Right ventricle myocardium superior (tissue), 1 donor: ENCODE measurements at places on chromosomes 12 and 14. TPM values are rescaled to one million over a fixed set of nuclear protein-coding genes. Genes with fewer than 3 reads are reported as not detected.
A peak's percentile ranks its signal among the peaks of the same experiment; 100 is the strongest.

The STAB2 gene
- total RNA-seq: 0.05 TPM

GRCh38 chr12:102816816-102817434 lies 100.1 kb downstream of the PAH start:
- no peak for DNase-seq

DNA sequence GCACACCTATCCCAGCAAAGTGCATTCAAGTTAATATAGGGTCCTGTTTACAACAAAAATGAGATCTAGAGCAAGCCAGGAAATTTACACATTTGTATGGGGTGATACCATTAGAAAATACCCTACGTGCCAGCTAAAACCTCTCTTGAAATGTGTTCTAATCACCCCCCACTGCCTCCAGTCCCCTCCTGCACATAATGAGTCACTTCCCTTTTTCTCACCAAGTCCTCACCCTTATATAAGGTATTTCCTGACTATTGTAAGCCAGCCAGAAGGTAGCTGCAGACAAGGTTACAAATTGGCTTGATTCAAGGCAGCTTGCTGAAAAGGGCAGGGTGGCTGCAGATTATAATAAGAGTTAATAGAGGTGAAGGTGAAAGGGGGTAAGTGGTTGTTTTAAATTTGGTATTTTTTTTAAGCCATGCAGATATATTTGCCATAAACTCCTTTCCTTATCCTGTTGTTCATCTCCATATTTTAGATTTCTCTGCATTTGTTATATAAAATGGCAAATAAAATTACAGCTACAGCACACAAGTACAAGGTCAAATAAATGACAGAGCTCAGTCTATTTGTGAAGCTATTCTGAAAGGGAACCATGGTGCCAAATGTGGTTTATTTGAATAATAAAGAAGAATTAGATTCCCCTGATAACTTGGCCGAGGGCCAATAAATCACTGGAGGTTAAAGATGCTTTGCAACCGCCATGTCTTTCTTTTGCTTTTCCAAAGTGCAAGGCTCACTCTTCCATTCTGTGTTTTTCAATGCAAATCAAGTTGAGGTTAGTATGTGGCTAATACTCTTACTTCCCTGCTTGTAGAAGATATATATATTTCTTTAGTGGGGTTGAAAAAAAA lies 385.9 kb downstream of the EGLN3 start:
- DNase-seq: no peak

- DNase-seq: no peak
Measured at GRCh38 chr14:101926620-101927019, 37.8 kb upstream of the DYNC1H1 start.

GRCh38 chr14:55756078-55756477 lies 176.1 kb downstream of the KTN1 start:
- no peak for DNase-seq

DNA sequence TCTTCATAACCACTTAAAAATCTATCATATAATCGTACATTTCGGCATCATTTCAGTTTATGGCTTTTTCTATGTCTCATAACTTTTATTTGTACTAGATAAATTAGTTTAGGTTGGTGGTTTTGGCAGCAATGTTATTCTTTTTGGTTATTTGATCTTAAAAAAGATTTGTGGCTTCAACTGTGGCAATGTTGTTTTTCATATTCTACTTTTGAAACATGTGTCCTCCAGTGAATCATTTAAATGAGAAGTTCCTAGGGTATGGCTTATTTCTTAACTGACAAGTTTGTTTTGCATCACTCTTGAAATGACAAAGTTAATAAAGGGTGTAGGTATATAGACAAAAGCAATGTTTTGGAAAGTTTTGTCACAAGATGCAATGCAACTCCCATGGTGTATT lies 11.1 kb upstream of the KITLG start:
- DNase-seq: no peak

The GOLGA5 gene
- total RNA-seq: 17.5 TPM

- DNase-seq: peak; percentile 68
Measured at GRCh38 chr14:59187802-59188460, 536 bp upstream of the DAAM1 start.

GRCh38 chr12:101707131-101707782 lies 9.8 kb downstream of the CHPT1 start:
- no peak for DNase-seq

DNA sequence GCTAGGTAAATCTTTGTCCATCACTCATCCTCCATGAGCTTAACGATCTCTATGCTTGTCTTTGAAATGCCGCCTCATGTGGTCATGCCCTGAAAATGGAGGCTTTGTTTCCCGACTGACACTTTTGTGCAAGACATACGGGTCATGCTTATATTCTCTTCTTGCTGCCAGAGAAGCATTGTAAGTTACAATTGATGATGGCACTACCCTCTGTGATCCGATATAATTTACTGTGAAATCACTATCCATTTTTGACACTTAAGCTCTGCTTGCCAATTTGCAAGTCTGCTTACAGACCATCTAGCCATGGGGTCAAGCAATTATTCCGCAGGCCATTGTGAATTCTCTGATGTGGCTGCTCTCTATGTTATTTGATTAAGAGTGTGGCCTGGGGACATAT lies 650.0 kb downstream of the FLRT2 start:
- no peak for DNase-seq

GRCh38 chr12:99277591-99278379 lies 369.8 kb upstream of the GARIN6 start:
- DNase-seq: no peak

GRCh38 chr14:22388669-22389595 lies 200.1 kb downstream of the DAD1 start:
- DNase-seq: no peak

The EMP1 gene
- 99.9 TPM for total RNA-seq

DNA sequence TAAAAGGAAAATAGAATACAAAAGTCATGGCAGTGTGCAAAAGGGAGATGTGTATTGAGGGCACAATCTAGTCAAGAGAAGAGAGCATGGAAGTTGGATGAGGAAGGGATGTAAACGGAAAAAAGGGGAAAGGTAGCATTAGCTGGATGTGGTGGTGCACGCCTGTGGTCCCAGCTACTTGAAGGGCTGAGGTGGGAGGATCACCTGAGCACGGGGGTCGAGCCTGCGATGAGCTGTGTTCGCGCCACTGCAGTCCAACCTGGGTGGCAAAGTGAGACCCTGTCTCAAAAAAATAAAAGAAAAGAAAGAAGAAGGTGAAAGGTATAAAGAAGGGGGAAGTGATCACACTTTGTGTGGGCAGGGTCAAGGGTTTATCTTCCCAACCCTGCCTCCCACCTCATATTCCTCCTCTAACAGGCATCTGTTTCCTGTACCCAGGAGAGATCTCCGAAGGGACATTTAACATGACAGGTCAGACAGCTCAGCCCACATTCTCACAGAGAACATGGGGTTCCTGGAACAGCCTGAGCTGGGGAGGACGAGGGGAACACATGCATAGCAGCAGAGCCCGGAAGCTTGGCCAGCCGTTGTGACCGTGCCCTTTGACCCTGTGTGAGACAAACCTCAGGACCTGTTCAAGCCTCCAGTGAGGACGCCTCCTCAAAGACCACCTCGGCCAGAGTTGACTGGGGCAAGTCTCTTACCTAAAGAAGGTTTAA lies 8.9 kb downstream of the RNASE11 start:
- no peak for DNase-seq

- DNase-seq: no peak
Measured at GRCh38 chr12:38956337-38956736, 50.9 kb upstream of the CPNE8 start.

DNA sequence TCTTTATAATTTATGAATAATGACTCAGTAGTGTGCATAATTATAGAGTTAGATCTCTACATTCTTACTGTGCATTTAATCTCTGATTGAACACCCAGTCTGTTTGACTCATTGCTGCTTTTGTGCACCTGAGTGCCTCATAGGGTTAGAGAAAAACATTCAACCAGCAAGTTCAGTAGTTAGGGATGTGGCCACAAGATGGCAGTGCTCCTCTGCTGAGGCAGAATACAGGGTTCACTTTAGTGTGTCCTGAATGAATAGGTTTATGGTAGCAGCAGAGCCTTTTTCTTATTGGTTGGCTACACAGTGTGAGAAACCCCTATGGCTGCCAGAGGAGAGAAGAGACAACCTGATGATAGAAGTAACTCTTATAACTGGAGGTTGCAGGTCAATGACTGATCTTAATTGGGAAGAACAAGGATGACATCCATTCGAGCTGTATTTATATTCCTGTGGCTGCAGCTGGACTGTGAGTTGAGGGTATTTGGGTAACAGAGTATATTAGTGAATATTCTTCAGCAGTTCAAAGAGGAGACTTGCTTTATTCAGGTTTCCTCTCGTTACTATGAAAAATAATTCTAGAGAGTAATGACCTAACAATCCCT lies 194.9 kb upstream of the OR4E1 start:
- DNase-seq: no peak

The POTEG gene
- total RNA-seq: not detected

DNA sequence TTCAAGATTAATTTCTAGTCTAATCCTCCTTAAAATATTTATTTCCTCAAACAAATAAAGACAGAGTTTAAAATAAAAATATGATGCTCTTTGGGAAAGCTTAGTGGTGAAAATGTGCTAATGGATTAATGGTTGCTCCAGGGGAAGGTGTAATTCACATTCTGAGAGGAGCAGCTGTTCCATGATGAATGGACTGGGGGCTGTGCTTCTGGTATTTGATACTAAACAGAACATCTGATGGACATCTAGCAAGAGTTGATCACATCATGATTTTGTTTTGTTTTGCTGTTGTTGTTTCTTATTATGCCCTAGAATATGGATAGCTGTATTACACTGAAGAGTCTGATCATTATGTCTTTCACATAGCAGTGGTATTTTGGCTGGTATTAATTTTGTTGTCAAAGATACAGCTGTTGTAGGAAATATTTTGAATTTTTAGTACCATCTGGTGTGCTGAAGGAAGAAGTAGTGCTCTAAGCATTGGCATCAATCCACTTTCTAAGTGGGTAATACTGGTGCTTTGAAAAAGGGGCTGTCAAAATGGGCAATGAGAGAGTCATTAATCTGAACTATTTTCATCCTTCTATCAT lies 296.4 kb downstream of the ADAMTS20 start:
- no peak for DNase-seq

GRCh38 chr14:55607386-55607785 lies 27.4 kb downstream of the KTN1 start:
- DNase-seq: no peak

GRCh38 chr14:105817971-105818711 lies 291.8 kb downstream of the TMEM121 start:
- DNase-seq: no peak

The MORN3 gene
- 0.11 TPM for total RNA-seq

GRCh38 chr12:34392741-34393085 lies 370.4 kb downstream of the ALG10 start:
- DNase-seq: peak; percentile 33

The TMEM106C gene
- total RNA-seq: 42.5 TPM

The PAX9 gene
- not detected for total RNA-seq
